ENCODE measurements at places on chromosomes 16 and 17.
A peak's percentile ranks its signal among the peaks of the same experiment; 100 is the strongest.

DNA sequence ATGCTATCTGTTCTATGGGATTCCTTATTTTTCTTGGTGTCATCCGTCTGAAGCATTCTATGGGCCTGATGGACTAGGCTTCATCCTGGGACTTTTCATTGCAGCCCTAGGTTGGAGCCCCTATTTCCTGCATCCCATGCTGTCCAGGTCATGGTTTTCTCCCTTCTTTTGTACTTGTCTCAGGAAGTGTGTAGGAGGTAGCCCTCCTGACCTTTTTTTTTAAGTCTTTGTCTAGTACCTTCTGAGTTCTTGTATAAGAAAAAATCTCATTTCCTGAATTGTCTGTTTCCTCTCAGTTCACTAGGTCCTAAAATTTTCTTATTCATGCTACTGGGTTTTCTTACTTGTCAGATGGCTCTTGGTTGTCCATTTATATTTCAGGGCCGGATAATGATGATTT, 6.0 kb downstream of the NDEL1 start:
- DNase-seq, result no peak

GRCh38 chr16:87850009-87851006, 19.0 kb downstream of the SLC7A5 start:
- DNase-seq, result peak; percentile 75

GRCh38 chr17:50916026-50916707, 50.0 kb upstream of the TOB1 start:
- DNase-seq, result no peak

- no peak for DNase-seq
These were observed 78.3 kb upstream of the TBX2 start for GRCh38 chr17:61321344-61321743.

- DNase-seq, result no peak
These were observed 351.5 kb downstream of the BCAS3 start for GRCh38 chr17:61029181-61029580.

- no peak for DNase-seq
These were observed 760 bp downstream of the SLFN12L start for GRCh38 chr17:35536664-35537171.

- DNase-seq, result peak; percentile 18
These were observed 1425.1 kb upstream of the CDH8 start for GRCh38 chr16:63461248-63461841.

DNA sequence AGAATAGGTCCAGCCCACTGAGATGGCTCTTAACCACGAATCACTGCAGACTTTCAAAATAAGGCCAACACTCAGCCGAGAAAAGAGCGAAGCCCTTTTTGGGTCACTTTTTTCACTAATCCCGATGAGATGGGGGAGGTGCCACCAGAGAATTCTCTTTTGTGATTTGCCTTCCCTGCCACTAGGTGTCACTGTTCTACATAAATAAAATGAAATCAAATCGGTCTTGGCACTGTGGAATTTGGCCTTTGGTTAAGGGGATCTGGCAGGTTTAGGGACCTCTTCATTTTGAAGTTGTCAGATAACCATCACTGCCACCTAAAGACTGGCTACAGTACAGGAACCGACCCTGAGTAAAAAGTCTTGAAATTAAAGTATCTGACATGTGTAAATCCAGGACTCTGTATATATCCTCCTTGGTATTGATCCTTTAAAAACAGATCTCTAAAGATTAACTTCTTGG, 147.0 kb downstream of the HS3ST4 start:
- peak; percentile 20 for DNase-seq

DNA sequence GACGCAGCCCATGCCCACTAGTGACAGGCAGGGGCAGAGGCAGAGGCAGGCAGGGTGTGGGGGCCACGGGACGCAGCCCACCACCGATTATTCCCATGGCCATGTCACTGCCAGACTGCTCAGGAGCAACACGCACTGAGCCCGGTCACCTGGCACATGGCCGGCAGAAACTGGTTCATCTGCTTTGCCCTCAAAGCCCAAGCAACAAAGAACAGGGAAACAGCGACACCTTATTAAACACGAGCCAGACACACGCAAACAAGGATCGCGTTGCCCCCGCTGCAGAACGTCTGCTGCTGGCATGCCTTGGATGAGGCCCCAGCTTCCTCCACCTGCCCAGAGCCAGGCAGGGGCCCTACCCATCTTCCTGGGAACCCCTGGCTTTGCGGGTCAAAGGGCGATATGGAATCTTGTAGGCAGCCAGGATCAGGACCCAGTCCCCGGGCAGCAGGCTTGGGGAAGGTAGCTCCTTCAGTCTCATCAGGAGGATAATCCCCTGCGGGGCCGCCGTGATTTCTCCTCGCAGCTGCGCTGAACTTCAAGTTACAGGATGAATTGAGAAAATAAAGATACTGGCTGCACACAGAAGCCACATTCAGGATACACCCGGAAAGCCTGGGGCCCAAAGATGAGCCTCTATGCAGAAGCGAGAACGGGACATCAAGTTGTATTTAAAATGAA, 4.8 kb downstream of the TBC1D16 start:
- peak; percentile 82 for DNase-seq

DNA sequence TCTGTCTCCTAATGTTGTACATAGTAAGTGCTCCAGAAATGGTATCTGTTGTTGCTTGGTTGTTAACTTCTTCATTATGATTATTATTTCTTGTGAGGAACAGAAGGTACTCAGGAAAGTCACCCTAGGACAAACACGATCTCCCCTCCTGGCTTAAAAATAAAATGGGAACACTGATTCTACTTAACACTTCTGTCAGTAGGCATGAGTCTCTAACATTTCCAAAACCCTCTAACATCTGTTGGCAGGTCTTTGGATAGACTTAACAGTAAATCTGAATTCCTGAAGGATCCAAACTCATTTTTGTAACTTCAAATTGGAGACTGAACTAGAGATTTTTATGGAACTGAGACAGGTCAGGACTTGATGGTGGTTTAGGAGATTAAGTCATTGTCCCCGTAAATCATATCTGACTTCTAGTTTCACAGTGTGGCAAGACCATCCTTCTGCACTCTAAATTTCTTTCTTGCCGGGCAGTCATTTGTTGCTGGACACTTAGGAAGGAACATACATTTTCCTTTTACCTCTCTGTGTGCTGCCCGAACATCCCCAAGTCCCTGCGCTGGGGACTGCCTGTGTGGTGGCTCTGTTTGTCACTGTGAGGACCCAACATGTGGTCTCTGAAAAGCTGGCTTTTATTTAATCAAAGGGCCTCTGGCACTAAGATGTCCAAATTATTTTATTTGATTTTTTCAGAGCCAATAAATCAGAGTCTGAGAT, 149.9 kb downstream of the NPIPB5 start:
- no peak for DNase-seq

GRCh38 chr17:5592382-5592781, 8.1 kb upstream of the NLRP1 start:
- no peak for DNase-seq

- no peak for DNase-seq
These were observed 22.5 kb upstream of the C16orf78 start for GRCh38 chr16:49351096-49351487.

GRCh38 chr16:2343211-2343610, 2.7 kb upstream of the ABCA3 start:
- no peak for DNase-seq

DNA sequence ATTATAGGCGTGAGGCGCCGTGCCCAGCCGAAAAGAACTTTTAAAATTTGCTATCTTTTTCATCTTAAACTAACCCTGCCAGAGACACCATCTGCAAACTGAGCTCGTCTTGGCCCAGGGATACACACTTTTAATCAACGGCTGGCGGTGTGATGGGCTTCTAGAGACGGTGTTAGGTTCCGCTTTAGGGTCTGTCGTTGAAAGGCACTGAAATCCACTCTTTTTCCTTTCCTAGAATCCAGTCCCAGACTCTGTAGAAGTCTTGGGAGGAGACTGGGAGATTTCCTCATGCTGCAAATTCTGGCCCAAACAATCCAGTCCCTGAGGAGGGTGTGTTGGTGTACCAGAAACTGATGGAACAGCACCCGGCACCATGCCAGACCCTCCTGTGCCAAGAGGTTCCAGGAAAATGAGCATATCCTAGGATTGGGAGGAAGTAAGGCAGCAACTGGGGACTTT, 52.0 kb upstream of the TEX2 start:
- peak; percentile 69 for DNase-seq

- no peak for DNase-seq
These were observed 25.8 kb downstream of the YPEL2 start for GRCh38 chr17:59357219-59357697.

DNA sequence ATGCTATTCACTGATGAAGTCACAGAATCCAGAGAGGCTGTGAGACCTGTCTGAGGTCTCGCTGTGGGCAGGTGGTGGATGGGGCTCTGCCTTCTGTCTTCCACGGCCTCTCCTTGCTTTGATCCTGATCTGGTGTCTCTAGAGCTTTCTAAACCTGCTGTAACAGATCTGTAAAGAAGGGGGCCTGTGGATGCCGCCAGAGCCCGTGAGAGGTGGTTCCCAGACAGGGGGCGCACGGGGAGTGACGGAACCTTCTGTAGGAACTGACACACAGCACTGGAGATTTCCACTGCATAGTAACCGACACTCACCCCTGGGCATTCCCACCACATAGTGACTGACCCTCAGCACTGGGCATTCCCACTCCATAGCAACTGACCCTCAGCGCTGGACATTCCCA, 16.0 kb downstream of the CBFA2T3 start:
- no peak for DNase-seq

GRCh38 chr17:51833620-51834019, 324.9 kb downstream of the CA10 start:
- DNase-seq, result no peak

DNA sequence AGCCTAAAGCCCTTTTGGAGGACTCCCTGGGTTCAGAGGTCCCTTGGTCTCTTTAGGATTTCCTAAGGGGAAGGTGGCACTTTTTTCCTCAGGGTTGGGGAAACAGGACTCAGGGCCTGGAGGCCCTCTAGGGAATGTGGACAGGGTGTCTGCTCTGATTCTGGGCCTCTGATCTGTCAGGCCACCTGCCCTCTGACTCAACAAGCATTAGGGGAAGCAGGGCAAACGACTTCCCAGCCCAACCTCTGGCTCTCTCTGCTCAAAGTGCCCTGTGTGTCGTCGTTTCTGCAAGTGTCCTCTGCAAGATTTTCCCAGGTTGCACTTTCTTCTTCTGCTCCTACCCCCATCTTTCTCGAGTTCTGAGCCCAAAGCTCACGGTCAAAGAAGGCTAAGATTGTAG, 6.6 kb upstream of the IGFBP4 start:
- DNase-seq, result no peak

- peak; percentile 94 for DNase-seq
These were observed 591 bp upstream of the TNFSF13 start for GRCh38 chr17:7557775-7558543.

DNA sequence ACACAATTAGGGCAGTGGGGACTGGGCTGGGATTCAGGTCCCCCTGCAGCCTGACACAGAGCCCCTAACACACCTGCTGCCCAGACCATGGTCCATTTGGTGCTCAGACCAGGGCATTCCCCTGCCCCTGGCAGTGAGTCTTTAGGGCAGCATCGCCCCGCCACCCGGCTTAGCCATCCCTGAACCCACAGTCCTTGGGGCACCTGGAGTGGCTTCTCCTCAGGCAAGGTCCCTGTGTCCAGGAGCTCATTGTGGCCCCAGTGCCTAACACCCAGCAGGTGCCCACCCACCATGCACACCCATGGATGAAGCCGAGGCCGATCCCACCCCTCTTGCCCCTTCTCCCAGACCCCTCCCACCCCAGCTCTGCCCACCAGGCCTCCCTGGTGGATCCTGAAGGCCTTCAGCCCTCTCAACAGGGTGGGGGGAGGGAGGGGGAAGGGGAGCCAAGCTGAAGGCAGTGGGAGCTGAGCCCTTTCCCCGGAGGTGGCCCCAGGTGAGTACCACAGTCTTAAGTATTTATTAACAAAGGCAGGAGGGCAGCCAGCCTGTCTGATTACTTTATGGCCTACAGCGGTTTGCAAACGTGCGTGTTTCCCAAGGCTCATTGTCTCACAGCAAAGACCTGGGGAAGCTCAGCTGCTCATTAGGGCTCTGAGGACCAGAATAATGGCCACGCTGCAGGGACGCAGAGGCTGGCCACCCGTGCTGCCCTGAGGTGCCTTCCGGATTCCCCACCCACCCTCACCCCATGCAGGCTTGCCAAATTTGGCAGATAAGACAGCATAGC, 38.5 kb downstream of the RBFOX3 start:
- no peak for DNase-seq

DNA sequence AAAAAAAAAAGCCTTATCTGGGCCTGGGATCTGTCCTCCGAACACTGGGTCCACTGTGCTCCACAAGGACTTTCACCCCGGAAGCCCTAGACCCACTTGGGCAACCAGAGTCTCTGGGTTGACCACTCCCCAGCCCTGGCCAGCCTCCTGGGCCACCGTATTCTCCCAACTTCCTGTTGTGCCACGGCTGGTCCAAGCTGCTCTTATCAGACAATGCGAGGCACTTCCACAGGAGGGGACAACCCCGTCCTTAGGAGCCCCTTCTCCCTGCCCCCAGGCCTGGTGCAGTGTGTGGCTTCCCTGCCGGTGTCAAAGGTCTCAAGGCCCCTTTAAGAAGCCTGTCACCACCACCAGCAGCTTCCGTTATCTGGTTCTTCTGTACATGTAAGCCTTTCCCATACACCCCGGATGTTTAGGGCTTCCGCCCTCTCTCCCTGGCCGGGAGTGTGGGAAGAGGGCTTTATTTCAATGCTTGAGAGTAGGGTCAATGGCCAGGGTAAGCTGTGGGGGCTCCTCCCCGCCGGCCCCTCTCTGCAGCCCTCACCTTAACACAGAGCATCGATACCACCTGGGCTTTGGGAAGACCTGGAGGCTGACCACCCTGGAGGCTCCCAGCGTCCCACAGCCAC, 313.0 kb downstream of the SEC14L1 start:
- peak; percentile 72 for DNase-seq

GRCh38 chr17:2057175-2057759, 2.4 kb downstream of the HIC1 start:
- no peak for DNase-seq

DNA sequence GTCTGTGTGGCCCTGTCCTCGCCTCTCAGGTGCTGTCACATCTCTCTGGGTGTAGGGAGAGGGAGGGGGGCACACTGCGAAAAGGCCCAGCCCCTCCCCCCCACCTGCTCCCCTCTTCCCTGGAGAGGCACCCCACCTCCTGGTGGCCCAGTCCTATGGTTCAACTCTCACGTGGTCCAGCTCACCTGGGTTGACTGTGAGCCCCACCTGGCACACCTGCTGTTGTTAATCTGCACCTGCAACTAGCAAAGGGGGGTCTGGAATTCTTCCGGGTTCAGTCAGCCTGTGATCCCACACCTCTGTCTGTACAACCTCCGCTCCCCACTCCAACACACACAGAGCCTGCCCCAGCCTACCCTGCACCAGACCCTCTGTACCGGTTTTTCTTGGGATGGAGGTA, 2.0 kb upstream of the SYNGR2 start:
- peak; percentile 63 for DNase-seq

All from colonic mucosa (tissue), 4 donors.